NCI-H460 (cell line): ENCODE measurements at places on chromosomes 5 and 9. TPM values are rescaled to one million over a fixed set of nuclear protein-coding genes. Genes with fewer than 3 reads are reported as not detected.

The TAF11L7 gene
- total RNA-seq: not detected in 2 replicates

The TUSC1 gene
- total RNA-seq: 13.7 and 20.7 TPM in 2 replicates

The CTSL gene
- total RNA-seq: 1,987 and 2,122 TPM in 2 replicates

The CSF1R gene
- not detected in 2 replicates for total RNA-seq

The FOXD4L3 gene
- total RNA-seq: not detected in 2 replicates

The CD14 gene
- 2.6 and 2.7 TPM in 2 replicates for total RNA-seq

The CA9 gene
- 10.1 and 13.7 TPM in 2 replicates for total RNA-seq

The CBY3 gene
- total RNA-seq: not detected in 2 replicates

The CATSPER3 gene
- 0.17 and 0.40 TPM in 2 replicates for total RNA-seq

The TRIM7 gene
- total RNA-seq: 46.8 and 54.3 TPM in 2 replicates

The KIAA1958 gene
- total RNA-seq: 6.6 and 7.1 TPM in 2 replicates

The PLAC8L1 gene
- total RNA-seq: not detected in 2 replicates

The CDKN2B gene
- total RNA-seq: not detected in 2 replicates

The NUTM2F gene
- total RNA-seq: not detected in 2 replicates

The ARL10 gene
- total RNA-seq: not detected in 2 replicates

The PCDHA6 gene
- not detected in 2 replicates for total RNA-seq

The ZNF366 gene
- total RNA-seq: not detected in 2 replicates

The PCDHA1 gene
- 0.07 and 0.12 TPM in 2 replicates for total RNA-seq

The ANKRD31 gene
- 0.14 and 0.17 TPM in 2 replicates for total RNA-seq

The KLHL9 gene
- total RNA-seq: 19.0 and 23.6 TPM in 2 replicates

The ENG gene
- 11.5 and 12.9 TPM in 2 replicates for total RNA-seq

The SPIN1 gene
- total RNA-seq: 47.6 and 58.4 TPM in 2 replicates

The NR2F1 gene
- 17.8 and 18.4 TPM in 2 replicates for total RNA-seq

The SCGB3A1 gene
- total RNA-seq: not detected in 2 replicates

The TERT gene
- total RNA-seq: 1.5 and 2.1 TPM in 2 replicates

The OR1Q1 gene
- total RNA-seq: not detected in 2 replicates

The TICAM2 gene
- not detected in 2 replicates for total RNA-seq
